ENCODE measurements at places on chromosomes 3 and 15.

- DNase-seq = no peak
These were observed 223.0 kb downstream of the SLCO3A1 start for GRCh38 chr15:92076541-92076940.

DNA sequence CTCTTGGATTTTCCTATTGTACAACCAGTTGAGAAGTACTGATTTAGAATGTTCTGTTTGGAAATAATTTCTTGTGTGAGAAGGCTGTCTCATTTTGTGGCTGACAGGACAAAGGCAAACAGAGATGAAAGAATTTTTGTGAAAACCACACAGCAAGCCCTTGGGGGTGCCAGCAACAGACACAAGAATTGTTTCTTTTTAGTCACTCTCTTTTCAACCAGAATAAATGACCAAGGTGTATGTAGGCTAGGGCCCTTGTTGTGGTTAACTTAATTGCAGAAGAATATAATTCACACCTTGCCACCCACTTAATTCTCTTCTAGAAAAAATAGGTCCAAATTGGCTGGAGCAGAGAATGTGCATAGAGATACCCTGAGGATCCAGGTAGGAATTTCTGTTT lies 329.4 kb upstream of the TBC1D5 start:
- no peak for DNase-seq

- DNase-seq = no peak
These were observed 280.8 kb downstream of the RBMS3 start for GRCh38 chr3:29561651-29562149.

- no peak for DNase-seq
These were observed 975 bp downstream of the PCSK6 start for GRCh38 chr15:101488300-101489164.

- no peak for DNase-seq
These were observed 252.0 kb downstream of the CLSTN2 start for GRCh38 chr3:140187028-140187427.

- DNase-seq = no peak
These were observed 22.2 kb downstream of the MRPS25 start for GRCh38 chr3:15042936-15043335.

GRCh38 chr3:126926684-126927400 lies 56.1 kb upstream of the PLXNA1 start:
- peak; percentile 55 for DNase-seq

DNA sequence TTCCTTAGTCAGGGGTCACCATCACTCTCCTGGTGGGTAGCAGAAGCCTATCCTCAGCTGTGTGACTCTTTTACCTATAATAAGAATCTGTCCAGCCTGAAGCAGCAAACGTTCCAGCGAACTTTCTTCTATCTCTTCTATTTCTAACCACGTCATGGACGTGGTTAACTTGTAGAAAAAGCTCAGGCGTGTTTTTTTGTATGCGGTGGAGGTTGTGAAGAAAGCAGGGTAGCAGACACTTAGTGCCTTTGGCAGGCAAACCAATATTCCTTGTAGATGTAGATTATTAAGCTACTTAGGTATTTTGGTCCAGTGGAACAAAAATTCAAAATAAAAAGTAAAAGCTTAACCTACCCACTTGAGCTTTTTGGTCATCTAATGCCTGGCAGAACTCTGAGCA lies 31.8 kb upstream of the GPR171 start:
- no peak for DNase-seq

- no peak for DNase-seq
These were observed 1.3 kb upstream of the INSYN1 start for GRCh38 chr15:73754461-73754860.

DNA sequence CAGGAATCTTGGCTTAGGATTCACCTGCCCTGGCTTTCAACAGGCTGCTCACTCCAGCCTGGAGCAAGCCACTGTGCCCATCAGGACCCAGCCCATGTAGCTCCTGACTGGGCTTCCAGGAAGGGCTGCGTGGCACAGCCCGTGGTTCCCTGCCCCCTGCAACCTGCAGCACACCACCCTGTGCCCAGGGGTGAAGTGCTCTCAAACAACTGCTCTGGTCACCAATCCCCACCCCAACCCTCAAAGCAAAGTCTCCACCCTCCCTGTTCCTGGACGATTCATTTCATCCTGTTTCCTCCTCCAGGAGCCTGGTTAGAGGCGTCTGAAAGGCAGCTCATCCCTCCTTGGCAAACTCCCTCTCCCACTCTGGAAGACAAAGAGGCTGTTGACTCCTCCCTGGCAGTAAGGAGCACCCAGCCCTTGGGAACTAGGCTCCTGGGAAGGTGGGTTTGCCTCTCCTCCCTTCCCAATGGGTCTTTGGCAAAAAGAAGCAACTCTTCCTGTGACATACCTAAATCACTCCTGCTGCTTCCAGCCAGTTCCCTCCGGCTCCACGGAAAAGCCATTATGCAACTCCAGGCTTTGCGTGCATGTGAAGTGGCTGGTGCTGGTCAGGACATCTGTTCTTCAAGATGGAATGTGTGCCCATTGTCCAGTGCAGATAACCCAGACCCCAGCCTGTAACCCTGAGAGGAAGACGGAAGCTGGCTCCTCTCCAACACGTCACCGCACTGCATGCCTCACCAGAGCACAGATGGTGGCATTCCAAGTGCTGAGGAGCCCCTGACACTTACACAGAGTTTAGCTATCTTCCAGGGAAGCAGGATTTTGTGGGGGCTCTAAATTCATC lies 29.1 kb upstream of the VIPR1 start:
- DNase-seq = no peak

DNA sequence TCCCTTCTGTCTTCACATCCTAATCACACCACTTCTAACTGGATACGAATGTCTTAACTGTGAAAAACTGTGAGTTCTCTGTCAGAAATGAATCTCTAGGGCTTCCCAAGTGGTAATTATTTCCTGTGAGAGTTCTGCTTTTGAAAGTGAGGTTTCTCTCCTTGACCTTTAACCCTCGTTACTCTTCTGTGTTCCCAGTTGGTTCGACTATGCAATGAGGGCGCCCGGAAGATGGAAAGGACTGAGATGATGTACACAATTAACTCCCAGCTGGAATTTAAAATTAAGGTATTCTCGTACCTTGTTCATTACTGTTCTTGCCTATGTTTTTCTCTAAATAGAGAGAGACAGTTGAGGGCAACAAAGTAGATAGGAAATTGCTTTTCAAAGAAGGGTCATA lies 96.5 kb downstream of the ARHGEF26 start:
- DNase-seq = no peak

DNA sequence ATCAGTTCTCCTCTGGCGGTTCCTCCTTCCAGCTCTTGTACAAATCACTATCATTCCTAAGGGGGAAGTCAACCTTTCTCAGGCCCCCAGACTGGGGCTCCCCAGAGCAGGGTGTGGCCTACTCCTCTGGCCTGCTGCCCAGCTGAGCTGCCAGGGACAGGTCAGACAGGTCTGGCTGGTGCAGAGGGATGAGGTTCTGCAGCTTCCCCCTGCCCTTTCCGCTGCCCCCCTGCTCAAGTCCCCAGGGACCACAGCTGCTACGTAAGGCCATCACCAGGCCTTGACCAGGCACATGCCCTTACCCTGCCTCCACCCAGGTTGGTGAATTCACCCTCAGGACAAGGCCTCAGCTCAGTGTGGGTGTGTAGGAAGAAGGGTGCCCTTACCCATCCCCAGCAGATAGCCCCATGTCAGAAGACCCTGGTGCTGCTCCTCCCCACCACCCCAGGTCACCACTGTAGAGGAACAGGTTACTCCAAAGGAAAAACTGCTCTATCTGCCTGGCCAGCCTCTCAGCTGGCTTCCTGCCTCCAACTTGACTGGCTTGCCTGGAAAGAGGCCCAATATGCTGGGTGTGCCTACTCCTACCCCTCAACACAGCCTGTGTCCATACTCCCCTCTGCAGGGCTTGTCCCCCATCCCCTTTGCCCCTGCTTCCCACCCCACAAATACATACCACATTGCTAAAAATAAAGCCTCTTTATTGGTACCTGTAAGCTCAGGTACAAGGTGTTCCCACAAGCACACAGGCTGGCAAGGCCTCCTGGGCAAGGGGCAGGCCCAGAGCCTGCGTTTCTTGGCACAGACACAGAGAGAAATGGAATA lies 12.0 kb downstream of the CSRNP1 start:
- DNase-seq = peak; percentile 76

DNA sequence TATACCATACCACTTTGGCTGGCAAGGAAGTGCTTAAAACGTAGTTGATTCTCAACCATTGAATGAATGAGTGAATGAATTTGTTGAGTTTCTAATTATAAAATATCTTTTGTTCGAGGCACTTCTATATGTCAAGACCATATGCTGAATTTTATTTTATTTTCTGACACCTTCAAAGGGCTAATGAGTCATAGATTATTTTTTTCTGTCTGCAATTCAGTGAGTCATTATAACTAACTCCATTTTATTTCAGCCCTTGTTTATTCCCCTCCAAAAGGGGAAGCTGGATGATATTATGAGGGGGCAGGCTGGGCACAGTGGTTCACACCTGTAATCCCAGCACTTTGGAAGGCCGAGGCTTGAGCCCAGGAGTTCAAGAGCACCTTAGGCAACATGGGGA lies 142.4 kb downstream of the P2RY1 start:
- DNase-seq = no peak

- DNase-seq = no peak
These were observed 28.0 kb upstream of the DUSP7 start for GRCh38 chr3:52084216-52084945.

DNA sequence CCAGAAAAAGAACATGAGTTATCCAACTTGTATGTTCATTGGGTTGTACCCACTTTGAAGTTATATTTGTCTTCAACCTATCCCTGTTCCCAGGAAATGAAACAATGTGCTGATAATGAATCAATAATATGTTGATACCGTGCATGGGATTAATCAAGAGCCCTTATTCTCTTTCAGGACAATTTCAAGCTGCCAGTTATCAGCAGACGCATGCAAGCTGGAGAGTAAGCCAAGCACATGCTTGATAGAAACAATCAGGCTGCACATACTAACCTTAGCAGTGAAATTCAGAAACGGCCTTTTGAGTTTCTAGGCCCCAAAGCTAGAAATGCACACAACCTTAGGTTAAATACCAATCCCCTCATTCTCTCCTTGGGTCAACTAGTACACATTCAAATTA lies 480.4 kb upstream of the AGTR1 start:
- DNase-seq = no peak

DNA sequence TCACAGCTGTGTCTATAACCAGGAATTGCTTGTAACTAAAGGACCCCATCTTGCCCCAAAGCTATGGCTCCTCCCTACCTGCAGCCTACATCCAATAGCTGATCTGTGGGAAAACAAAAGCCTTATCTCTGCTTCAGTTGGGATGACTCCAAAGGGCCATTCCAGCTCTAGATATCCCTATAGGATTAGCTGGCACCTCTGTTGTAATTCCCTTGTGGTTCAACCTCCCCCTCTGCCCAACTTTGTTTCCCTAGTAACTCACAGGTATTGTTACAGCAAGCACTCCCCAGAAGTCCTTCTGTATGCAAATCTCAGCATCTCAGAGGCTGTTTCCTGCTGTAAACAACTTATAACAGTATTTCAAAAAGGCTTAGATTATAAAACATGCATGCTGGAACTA lies 478.6 kb downstream of the AGBL1 start:
- no peak for DNase-seq

DNA sequence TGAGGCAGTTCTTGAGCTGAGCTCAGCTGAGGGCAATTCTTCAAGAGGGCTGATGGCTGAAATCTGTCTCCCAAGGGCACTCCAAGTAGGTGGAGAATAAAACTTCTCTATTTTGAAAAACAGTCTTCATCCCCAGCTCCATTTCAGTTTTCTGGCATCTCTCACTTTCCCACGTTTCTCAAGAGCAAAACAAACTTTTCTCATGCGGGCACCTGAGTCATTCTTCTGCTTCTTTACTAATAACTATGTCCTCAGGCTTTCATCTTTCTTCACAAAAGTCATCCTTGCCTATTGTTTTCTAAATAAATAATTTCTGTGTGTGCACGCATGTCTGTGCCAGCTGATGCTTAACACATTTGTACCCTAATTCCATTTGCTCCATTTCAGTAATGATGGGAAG lies 96.1 kb upstream of the NUDT16 start:
- no peak for DNase-seq

DNA sequence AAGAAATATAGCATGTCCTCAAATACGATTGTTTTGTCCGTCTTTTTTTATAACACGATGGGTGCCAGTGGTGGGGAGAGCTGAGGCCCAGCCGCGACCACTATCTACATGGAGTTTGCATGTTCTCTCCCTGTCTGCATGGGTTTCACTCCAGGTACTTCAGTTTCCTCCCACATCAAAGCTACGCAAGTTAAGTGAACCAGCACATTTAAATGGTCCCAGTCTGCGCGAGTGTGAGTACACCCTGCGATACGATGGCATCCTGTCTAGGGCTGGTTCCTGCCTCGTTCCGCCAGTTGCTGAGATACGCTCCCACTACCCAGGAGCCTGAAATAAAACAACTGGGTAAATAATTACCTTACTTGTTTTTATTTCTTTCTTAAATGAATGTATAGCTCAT lies 40.6 kb downstream of the ATP13A3 start:
- no peak for DNase-seq

- DNase-seq = peak; percentile 65
These were observed 325.2 kb upstream of the MEIS2 start for GRCh38 chr15:37425541-37425940.

GRCh38 chr3:1091286-1091685 lies 1.5 kb upstream of the CNTN6 start:
- no peak for DNase-seq

DNA sequence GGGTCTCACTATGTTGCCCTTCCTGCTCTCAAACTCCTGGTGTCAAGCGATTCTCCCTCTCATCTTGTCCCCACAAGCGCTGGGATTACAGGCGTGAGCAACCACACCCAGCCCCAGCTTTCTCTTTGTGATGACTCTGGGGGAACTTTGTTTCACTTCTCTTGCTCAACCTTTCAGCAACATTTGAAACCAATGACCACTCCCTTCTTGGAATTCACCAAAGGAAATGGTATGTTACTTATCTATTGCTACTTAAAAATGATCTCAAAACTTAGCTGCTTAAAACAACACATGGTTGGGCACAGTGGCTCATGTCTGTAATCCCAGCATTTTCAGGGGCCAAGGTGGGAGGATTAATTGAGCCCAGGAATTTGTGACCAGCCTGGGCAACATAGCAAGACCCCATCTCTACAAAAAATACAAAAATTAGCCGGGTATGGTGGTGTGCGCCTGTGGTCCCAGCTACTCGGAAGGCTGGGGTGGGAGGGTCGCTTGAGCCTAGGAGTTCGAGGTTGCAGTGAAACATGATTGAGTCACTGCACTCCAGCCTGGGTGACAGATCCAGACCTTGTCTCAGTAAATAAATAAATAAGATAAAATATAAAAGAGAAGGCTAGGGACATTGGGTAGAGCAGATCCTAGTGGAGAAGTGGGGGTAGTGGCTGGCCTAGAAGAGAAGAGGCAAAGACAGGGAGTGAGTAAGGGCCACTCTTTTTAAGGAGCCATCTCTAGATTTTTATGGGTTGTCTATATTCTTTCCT lies 10.3 kb upstream of the COPG1 start:
- no peak for DNase-seq

All from foreskin keratinocyte (primary cell).